ENCODE measurements at places on chromosomes 2 and 18.

GRCh38 chr2:238709325-238710025, 138.4 kb upstream of the TWIST2 start:
- no peak for DNase-seq

GRCh38 chr2:109269706-109270504, 140.9 kb downstream of the SH3RF3 start:
- no peak for DNase-seq

DNA sequence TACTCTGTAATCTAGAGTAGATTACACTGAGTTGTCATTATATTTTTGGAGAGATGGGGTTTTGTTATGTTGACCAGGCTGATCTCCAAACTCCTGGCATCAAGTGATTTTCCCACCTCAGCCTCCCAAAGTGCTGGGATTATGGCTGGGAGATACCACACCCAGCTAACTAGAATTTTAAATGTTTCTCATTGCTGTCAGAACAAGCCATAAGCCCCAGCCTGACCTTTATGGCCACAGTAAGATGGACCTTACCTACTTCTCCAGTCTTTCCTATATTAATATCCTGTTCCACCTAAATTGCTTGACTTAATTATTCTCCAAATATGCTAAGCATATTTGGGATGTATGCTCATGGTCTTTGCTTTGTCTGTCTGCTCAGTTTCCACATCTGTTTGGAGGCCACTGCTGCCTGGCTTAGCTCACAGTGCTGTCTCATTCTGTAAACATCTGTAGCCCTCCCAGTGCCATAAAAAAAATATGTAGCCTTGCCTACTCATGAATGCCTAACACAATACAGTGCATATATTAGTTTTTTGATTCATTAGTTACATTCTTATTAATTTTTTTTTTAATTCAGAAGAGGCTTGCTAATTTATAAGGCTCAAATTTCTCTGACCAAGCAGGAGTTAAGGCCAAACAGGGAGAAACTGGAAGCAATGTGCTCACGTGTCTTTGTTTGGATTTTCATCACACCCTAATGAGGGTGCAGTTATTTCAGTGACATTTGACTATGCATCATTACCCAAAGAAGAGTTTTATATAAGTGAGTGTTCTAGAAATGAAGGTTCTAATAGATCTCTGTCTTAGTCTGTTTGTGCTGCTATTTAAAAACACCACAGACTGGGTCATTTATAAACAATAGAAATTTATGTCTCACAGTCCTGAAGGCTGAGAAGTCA, 45.3 kb upstream of the PSME4 start:
- no peak for DNase-seq

DNA sequence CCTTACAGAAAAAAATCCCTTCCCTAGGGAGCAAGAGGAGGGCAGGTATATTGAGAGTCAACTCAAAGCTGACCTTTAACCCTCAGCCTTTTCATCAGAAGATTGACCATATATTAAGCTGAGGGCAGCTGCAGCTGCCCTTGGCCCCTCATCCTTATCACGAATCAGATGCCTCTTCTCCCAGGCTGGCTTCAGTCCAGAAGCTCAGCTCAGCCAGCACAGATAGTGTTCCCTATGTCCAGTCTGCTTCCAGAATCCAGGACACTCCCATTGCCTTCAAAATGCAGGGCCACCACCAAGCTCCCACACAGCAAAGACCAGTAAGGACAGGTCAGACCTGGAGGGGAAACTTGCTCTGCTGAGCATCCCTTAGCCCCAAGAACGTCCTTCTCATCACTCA, 146.1 kb downstream of the BCL11A start:
- DNase-seq, result no peak

DNA sequence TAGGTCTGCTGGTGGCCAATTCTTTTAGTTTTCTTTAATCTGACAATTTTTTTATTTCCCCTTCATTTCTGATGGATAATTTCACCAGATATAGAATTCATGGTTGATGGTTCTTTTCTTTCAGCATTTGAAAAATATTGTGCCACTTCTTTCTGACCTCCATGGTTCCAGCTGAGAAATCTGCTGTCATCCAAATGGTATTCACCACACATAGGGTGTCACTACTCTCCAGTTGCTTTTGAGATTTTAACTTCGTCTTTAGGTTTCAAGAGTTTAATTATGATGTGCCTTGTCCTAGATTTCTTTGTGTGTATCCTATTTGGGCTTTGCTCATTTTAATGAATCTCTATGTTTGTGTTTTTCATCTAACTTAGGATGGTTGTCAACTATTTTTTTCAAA, 488.6 kb upstream of the HS6ST1 start:
- no peak for DNase-seq

DNA sequence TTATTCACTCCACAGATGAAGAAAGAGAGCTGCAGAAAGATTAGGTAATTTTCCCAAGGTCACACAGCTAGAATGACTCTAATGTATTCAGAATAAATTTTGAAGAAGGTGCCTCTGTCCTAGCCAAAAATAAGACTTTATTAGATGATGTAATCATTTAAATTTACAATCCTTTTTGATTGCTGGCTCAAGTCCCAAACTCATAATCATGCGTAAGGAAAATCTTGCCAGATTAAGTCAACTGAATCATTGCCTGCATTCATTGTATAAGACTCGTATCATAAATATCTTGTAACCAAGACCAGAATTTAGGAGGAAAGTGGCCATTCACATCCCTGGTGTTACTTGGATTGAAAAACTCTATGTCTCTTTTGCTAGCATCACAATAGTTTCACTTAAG, 53.1 kb upstream of the STK39 start:
- DNase-seq, result no peak

- DNase-seq, result peak; percentile 71
Observed at GRCh38 chr2:231677632-231678104, 30.7 kb upstream of the PTMA start.

DNA sequence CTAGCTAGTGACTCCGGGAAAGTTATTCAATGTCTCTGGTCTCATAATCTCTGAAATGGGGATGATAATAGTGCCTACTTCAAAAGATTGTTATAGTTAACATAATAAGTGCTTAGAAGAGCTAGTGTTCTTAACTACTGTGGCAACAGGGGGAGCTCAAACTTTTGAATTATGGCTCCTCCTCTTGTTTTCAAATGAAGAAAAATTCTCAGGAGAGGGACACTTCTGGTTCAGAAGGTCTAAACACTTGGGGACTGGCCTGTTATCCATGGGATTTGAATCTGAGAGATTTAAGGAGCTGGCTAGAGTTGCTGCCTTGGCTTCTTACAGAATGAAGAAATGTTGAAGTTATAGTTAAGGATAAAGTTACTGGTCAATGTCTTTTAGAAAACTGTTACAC, 92.2 kb upstream of the ITGB6 start:
- DNase-seq, result no peak

GRCh38 chr2:129895526-129896082, 83.9 kb upstream of the RAB6C start:
- no peak for DNase-seq

Measured in activated T-helper 9 cell treated with anti-CD3 and anti-CD28 coated beads, Interleukin-2, amount 50 U/mL, for 16 hours (primary cell).